Endothelial cell (in vitro differentiated cells): ENCODE measurements at places on chromosomes 13 and 19. TPM values are rescaled to one million over a fixed set of nuclear protein-coding genes. Genes with fewer than 3 reads are reported as not detected.

DNA sequence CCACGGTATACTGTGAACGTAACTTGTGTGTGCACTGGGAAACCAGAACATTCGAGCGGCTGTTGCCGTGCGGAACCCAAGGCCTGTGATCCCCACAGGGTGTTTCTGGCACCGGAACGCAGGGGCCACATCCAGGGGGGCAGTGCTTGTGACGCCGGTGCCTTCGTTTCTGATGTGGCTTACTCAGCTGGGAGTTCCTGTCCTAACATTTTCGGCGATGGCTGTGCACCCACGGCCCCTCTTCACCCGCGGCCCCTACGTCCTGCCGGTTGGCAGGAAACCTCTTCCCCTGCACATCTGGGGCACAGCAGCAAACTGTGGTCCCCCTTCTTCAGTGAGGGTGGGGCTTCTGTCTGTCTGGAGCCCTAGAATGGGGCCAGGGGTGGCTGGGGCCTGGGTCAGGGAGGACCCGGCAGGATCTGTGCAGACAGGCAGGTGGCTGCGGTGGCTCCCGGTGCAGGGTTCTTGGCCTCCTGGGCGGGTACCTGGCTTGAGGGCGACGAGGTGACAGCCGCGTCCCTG, 26.2 kb downstream of the CSNK1G2 start:
- no peak for DNase-seq

- no peak for DNase-seq
These were observed 152.1 kb downstream of the UQCRFS1 start for GRCh38 chr19:29060813-29061364.

- no peak for DNase-seq
These were observed 10.8 kb downstream of the EDNRB start for GRCh38 chr13:77907666-77908341.

DNA sequence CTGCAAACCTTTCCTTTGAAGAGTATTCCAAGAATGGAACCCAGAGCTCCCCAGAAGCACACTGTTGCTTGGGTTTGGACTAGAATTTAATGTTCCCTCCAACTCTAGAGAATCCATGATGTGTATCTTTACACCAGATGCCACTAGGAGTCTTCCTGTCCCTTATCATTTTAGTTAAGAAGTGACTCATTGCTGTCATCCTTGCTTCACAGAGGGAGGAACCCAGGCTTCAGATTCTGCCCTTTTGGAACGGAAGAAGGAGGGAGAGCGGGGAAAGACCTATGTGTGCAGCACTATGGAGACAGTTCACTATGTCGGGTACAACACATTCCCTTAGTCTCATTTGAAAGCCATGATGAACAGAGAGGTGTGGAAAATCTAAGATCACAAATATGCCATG, 2.1 kb upstream of the ATP12A start:
- DNase-seq, result no peak

- DNase-seq, result no peak
These were observed 24.6 kb downstream of the CYP4F22 start for GRCh38 chr19:15532779-15533521.

Gene CATSPERD
- total RNA-seq, result not detected

DNA sequence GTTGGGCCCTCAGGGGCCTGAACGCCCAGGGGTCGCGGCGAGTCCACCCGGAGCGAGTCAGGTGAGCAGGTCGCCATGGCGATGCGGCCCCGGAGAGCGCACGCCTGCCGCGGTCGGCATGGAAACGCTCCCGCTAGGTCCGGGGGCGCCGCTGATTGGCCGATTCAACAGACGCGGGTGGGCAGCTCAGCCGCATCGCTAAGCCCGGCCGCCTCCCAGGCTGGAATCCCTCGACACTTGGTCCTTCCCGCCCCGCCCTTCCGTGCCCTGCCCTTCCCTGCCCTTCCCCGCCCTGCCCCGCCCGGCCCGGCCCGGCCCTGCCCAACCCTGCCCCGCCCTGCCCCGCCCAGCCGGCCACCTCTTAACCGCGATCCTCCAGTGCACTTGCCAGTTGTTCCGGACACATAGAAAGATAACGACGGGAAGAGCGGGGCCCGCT, at the start of gene CCNA1:
CCNA1 (plus strand) TSS at position 390 of the 439 bp plus-strand sequence. CDS start 562 bp downstream, outside the sequence.
- DNase-seq, result peak; percentile 35

Gene CNMD
- 1.8 TPM for total RNA-seq

Gene PSG6
- total RNA-seq, result not detected

Gene ADGRE3
- total RNA-seq, result not detected

Gene DPF1
- 6.0 TPM for total RNA-seq

DNA sequence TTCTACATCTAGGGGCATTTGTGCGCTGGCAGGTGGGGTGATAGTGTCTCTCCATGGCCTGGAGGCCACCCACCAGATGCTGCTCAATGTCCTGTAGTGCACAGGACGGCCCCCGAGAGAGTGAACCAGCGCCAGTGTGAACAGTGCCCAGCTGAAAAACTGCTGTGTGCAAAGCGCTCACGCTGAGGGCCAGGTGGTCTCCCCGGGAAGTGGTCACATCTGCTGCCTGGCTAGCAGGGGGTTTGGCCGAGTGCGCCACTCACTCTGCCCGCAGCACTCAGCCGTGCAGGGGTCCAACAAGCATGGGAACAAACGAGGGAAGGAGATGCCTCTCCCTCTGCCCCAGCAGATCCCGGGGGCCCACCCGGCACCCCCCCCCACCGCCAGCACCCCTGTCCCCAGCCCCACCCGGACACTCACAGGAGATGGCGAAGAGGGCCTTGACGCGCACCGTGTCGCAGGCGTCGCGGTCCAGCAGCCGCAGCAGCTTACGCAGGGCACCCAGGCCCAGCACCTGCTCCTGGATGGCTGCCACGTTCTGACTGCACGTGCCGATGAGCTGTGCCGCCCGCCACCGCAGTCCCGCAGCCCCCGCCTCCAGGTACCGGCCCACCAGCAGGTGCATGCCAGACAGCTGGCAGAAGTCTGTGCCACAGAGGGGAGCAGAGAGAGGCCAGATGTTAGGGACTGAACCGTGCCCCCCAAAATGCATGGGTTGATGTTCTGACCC, 5.8 kb downstream of the HSPBP1 start:
- DNase-seq, result no peak

Gene FLT3LG
- total RNA-seq, result 1.4 TPM

DNA sequence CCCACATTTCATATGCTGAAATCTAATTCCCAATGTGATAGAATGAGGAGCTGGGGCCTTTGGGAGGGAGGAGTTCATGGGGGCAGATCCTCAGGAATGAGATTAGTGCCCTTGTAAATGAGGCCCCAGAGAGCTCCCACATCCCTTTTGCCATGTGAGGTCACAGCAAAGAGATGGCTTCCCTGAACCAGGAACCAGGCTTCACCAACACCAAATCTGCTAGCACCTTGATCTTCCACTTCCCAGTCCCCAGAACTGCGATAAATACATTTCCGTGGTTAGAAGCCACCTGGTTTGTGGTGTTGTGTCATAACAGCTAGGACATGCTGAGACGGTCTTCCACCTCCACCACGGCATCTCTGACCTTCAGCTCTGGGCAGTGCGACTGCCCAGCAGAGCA, 62.1 kb downstream of the ING1 start:
- DNase-seq, result no peak

GRCh38 chr19:33390908-33391630, 17.6 kb downstream of the CEBPG start:
- no peak for DNase-seq

DNA sequence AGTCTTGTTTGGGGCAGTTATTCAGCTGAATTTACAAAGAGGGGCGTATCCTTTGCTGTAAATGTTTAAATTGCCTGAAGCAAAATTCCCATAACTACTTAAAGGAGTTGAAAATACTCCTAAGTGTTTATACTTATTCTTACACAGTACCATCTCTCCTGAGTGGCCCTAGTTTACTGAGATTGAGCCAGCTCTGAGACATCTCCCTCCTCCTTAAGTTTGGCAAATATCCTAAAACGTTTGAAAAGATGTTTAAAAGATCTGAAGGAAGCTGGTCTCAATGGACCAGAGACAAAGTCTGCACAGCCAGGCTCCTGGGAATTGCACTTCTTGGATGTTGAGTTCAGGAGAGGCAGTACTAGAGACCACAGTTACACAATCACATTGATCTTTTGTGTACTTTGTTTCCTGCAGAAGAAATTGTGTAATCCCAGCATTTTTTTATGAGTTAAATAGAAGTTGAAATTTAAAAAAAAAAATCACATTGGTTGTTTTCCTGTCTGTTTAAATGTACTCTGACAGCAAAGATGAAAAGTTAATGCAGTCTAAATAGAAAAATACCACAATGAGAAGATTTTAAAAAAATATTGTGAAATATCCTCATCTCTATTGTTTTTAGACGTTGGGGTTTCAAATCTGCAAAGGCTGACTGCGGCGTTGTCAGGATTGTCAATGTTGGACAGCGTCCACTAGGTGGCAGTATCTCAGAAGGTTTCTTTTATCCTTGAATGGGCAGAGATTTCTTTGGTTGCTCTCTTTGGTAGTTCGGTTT, 20.7 kb downstream of the TNFSF11 start:
- DNase-seq, result peak; percentile 56

Gene ZNF333
- 17.5 TPM for total RNA-seq

DNA sequence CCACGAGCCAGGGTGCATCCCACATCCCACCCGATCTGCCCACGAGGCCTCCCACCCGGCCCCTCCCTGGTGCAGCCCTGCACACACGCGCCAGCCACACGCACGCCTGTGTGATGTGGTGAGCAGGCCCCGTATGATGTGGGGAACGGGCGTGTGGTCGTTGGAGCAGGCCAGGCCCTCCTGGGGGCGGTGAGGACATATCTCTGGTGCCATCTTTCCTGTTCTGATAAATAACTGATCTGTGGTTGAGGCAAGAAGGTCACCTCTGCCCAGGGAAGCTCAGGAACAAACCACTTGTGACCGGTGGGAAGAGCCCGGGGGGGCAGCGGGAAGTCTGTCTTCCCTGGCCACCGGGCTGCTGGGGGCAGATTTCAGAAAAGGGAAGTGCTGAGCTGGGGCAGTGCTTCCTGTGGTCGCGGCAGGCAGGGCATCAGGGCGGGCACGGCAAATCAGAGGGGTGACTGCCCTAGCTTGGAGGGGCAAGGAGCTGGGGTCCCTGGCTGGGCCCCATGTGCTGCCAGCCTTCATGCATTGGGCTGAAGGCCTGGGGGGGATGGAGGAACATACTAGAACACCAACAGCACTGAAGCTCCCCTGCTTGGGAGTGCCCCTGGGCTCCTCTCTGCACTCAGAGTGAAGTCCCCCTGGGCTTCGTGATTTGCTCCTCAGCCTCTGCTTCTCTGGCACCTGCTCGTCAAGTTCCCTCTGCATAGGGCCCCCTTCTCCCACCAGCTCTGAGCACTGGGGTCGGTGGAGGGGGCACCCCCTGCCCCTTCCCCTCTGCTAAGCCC, 35.2 kb upstream of the SLC7A10 start:
- no peak for DNase-seq

DNA sequence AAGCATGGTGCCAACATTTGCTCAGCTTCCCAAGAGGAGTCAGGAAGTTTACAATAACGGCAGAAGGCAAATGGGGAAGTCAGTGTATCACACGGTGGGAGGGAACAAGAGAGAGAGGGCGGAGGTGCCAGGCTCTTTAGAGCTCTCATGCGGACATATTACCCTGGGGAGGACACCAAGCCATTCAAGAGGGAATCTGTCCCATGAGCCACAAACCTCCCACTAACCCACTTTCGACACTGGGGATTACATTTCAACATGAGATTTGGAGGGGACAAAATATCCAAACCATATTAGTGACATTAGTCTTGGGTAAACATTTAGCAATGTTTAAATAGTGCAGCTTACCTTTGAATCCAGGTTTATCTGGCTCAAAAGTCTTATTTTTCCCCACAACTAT, 69.9 kb downstream of the SLAIN1 start:
- no peak for DNase-seq

GRCh38 chr13:26509491-26509890, 48.0 kb upstream of the WASF3 start:
- DNase-seq, result no peak

GRCh38 chr19:52896431-52897137, 851 bp downstream of the ZNF320 start:
- DNase-seq, result peak; percentile 28

Gene USHBP1
- total RNA-seq, result 54.2 TPM

GRCh38 chr19:46785054-46785979, 3.1 kb downstream of the SLC1A5 start:
- no peak for DNase-seq

DNA sequence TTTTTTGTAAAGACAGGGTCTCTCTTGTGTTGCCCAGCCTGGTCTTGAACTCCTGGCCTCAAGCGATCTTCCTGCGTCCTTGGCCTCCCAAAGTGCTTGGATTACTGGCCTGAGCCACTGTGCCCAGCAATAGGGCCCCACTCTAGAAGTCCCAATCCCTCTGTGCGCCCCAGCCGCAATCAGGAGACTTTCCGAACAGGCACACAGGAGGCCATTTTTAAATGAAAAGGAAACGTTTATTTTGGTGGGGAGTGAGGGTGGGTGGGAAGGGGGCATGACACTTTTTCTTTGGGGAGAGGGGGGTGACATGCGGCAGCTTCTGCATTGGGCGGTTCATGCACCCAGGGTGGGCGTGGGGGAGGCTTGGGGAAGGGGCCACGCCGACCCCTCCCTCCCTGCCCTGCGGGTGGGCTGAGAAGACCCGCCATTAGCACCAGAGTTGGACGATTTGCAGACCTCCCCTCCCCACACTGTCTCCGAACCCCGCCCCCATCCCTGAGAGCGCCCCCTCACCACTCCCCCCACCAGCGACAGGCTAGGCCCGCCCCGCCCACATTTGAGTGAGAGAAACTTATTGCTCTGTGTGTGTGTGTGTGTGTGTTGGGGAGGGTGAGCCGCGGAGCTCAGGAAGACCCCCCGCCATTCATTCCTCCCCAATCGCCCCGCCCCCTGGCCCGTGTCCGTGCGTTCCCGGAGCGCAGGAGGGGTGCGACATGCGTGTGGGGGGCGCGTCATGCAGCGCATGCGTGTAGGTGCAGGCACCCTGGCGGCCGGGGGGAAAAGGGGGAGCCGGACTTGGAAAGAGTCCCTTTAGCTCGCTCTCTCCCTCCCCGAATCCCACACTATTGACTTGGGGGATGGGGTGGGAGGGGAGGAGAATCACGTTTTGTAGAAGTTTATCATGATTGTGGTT, 17.2 kb downstream of the KCNC3 start:
- no peak for DNase-seq

DNA sequence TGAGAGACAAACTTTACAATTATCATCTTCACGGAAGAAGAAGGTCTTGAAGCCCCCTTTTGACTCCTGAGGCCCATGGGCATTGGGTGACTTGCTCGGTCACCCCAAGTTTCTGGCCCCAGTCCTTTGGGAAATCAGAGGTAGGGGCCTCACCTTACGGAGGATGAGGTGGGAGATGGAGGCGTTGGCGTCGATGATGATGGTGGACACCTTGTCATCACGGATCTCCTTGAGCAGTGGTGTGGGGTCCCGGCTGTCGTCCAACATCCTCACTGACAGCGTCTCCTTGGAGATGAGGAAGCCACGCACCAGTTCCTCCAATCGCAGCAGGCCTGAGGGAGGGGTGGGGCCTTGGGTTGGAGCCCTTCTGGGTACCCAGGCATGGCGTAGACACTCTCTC, 10.8 kb downstream of the GRIK5 start:
- DNase-seq, result no peak

Gene ADM5
- 5.3 TPM for total RNA-seq

Gene LILRB5
- total RNA-seq, result not detected

Gene FCAR
- total RNA-seq, result not detected

GRCh38 chr19:56727677-56728076, 56.1 kb upstream of the ZNF835 start:
- DNase-seq, result no peak

GRCh38 chr13:66212511-66212910, 1017.6 kb downstream of the PCDH9 start:
- no peak for DNase-seq
